Chondrocyte (in vitro differentiated cells): ENCODE measurements at places on chromosomes 6 and 20. TPM values are rescaled to one million over a fixed set of nuclear protein-coding genes. Genes with fewer than 3 reads are reported as not detected.

DNA sequence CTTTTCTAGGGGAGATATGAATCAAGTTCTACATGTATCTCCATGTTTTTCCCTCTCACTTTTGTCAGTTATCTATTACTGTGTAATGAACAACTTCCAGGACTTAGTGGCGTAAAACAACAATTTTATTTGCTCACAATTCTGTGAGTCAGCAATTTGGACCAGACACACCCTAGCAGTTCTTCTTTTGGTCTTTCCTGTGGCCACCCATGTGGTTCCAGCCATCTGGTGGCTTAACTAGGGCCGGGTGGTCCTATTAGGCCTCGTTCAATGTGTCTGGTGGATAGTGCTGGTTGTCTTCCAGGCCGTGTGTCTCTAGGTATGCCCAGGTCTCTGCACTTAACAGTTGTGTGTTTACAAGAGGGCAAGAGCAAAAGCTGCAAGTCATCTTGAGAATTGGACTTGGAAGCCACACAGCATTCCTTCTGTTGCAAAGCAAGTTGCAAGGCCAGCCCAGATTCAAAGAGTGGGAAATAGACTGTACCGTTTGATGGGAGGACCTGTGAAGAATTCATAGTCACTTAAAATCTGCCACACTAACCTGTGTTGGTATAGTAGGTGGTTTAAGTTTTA is 20.8 kb upstream of the SLC35D3 start:
- DNase-seq: no peak

GRCh38 chr6:137272403-137272802 is 53.2 kb upstream of the IFNGR1 start:
- DNase-seq: no peak

- no peak for DNase-seq
Measured at GRCh38 chr6:47634210-47635047, 64.0 kb upstream of the ADGRF4 start.

DNA sequence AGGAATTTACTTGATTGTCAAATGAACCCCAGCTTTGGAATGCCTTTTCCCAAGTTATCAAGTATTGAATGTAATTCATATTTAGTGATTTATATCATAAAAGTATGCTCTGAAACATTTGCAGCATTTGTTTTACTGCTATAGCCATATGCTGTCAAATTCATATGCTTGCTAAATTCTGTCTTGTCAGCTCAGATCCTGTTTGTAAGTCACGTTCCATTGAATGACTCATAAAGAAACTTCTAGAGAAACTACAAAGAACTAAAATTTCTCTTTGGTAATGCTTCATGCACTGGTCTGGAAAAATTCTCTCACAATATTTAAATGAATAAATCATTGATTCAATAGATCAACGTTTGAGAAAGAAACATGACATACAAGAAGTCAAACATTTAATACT is 445.9 kb downstream of the PHF3 start:
- no peak for DNase-seq

The FHL5 gene
- not detected in 3 replicates for total RNA-seq
